CD4-positive, alpha-beta T cell treated with Interferon alpha-2 for 1 hour (primary cell): ENCODE measurements at places on chromosomes 7 and 10.
A peak's percentile ranks its signal among the peaks of the same experiment; 100 is the strongest.

GRCh38 chr7:129453510-129454248 lies 19.4 kb downstream of the STRIP2 start:
- no peak for DNase-seq

DNA sequence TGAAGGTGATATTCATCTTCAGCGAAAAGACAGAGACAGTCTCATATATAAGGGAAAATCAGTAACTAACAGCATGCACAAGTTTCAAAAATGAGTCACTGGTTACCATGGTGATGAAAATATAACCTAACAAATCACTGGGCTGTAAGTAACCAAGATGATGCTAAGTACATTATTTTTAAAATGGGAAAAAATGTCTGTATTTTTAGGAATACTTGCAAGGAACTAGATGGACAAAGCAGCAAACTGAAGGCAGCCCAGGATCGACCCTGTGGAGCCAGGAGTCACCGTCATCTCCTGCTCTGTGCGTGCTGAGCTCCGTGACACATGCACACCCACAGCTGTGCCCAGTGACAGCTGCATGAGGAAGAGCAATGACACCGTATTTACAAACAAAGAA lies 137.3 kb downstream of the ELMO1 start:
- DNase-seq = peak; percentile 48

GRCh38 chr7:46741938-46742540 lies 821.0 kb upstream of the IGFBP3 start:
- DNase-seq = no peak

DNA sequence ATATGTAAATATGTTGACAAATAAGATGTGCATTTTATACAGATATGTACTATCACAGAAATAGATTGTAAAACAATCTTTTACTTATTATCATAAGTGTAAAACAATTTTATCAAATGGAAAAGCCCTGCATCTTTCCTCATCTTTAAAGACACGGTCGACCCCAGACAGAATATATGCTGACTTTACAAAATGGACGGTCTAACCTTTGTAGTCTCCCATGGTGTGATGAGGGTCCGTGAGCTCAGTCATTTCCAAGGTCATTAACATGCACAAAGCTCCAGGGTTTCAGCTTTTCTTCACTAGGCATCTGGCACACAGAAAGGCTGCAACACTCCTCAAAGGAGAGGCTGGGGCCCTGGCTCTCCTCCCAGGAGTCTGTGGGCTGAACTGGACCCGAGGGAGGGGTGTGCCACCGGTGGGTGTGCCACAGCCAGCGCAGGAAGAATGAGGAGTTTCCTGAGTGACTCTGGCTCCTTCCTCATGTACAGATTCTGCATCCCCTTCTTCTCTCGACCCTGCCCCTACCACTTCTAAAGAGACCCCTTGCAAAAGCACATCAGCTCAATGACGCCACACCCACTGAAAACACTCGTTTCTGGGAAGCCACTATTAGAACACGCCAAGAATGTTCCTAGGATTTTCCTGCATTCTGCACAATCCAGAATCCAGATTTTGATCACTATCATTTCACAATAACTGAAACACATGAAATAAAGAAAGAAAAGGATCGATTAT lies 26.2 kb upstream of the ABLIM1 start:
- no peak for DNase-seq

DNA sequence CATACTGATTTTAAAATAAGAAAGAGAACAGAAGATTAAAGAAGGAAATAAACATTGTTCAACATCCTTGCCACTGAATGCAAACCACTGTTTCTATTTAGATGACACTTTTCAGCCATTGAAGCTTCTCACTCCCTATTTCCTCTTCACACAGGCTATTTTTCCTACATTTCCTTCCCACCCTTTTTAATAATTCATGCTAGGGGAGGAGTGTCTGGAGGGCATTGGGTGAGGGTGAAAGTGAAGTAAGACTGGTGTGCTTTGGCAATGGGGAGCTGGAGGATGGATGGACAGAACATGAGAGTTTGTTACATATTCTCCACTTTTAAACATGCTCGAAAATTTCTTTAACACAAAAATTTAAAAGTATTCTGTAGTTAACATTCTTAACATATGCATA lies 168.8 kb upstream of the GLI3 start:
- no peak for DNase-seq
